ENCODE measurements at places on chromosomes 5 and 9.

DNA sequence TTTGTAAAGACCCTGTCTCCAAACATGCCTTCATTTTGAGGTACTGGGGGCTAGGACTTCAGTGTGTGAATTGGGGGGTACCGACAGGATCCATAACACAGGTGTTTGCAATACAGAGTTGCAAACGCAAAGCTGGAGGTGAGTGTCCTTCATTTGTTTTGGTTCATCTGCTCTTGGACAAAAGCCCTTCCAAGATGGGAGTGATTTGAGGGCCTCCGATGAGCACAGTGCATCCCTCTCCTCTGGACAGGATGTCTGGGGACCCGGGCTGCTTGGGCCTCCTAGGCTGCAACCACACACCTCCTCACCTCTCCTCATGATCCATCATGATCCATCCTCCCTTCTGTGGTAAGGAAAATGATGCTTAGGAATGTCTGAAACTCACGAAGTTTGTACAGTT is 23.8 kb downstream of the FGD3 start:
- DNase-seq: no peak

DNA sequence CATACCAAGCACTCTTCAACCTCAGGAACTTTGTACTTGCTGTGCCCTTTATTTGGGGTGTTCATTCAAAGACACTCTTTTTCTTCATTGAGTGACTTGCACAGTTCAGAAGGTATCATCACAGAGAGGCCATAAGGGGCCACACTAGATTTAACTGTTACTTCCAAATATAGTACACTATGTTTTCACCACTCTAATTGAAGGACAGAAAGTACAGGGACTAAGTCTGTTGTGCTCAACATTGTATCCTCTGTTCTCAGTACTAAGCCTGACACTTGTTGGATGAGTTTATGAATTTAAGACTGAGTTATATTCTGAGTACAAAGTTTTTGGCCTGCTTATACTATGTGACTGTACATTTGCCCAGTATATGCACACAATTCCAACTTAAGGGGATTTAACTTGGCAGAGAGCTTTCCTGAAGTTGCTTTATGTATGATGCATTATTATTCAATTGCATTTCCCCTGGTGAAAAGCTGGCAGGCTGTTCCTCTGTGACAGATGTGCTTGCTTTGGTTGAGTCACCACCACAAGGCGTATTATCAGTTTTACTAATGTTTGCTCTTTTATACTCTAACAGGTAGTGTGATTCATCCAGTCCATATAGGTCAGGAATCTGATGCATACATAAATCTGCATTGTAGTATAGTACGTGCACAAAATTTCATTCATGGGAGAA is 714.8 kb downstream of the TLR4 start:
- DNase-seq: no peak

- DNase-seq: no peak
These were observed 3.2 kb upstream of the MAP3K1 start for GRCh38 chr5:56812110-56812509.

GRCh38 chr9:121232251-121232650 is 30.6 kb upstream of the RAB14 start:
- DNase-seq: no peak

DNA sequence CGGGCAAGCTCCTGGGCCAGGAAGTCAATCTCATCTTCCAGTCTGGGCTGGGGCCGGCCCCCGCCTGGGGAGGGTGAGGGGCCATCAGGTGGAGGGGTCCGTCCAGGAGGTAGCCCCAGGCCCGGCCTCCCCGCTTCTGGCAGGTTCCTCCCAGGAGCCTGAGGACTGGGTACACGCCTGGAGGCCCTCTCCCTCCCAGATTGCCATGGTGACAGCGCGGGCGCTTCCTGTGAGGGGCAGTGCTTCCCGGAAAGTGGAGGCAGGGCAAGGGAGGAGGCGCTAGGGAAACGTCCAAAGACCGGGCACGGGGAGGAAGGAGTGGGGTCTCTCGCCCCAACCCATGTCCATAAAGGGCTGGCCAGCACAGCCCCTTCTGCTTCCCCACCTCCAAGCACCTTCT is 4.9 kb downstream of the NPDC1 start:
- no peak for DNase-seq

DNA sequence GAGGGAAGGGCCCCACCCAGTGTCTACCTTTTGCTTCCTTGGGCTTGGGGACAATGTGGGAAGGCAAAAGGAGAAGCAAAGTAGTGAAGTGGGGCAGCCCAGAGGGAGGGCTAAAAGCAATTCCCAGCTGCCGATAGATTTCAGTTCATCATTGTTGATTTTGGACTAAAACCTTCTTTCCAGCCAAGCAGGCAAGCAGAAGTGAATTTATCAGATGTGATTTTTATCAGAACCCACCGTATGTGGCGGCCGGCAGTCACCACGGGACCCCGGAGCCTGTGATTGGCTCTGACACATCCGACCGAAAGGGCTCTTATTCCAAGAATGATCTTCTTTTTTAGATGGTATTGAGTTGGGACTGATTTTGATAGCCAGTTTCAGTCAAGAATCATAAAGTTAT is 559.9 kb downstream of the PSAT1 start:
- DNase-seq: no peak

- DNase-seq: no peak
These were observed 99.9 kb upstream of the TLE4 start for GRCh38 chr9:79471580-79472543.

- no peak for DNase-seq
These were observed 841.9 kb upstream of the ACO1 start for GRCh38 chr9:31542384-31543055.

- DNase-seq: peak; percentile 12
These were observed 25.8 kb upstream of the HMCN2 start for GRCh38 chr9:130239741-130240241.

DNA sequence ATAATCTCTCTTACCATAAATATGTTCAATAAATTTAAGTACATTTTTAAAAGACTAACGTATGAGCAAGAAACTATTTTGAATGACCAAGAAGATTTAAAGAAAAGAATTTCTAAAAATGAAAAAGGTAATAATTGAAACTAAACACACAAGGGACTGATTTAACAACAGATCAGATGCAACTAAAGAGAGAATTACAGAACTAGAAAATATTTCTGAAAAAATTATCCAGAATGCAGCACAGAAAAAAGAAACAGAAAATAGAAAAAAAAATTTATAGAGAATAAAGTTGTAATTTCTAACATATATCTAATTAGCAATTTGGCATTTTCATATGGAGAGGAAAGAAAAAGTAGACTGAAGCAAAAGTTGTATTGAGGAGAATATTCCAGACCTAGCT is 269.3 kb downstream of the TLE1 start:
- no peak for DNase-seq

GRCh38 chr5:83516377-83516776 is 44.8 kb downstream of the VCAN start:
- DNase-seq: no peak

DNA sequence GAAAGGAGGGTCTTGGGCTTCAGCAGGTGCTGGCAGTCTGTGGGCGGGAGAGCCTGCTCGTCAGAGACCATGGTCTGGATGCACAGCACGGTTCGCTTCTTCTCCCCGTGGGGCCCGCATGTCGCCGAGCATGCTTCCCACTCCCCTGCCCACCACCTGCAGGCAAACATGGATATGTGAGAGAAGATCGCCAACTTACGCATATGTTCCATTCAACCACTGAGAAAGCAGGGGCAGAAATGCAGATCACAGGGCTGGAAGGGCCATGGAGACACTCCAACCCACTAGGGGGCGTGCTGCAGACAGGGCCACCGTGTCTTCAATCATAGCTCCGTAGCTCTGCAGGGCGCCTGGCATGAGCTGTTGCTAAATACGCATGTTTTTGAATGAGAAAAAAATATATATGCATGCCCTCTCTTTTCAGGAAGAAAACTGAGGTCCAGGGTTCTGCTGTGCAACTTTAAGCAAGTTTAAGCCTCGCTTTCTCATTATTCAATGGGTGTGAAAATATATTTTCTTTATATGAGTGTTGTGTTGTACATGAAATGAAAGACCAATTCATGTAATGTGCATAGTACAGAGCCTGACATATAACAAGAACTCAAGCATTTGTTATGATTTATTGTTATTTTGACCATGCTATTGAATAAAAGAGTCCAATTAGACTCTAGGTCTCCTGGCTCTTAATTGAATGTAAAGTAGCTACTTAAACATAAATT is 148.0 kb downstream of the TARS1 start:
- DNase-seq: peak; percentile 1

GRCh38 chr9:129886226-129887174 is 51.2 kb downstream of the USP20 start:
- DNase-seq: no peak

- no peak for DNase-seq
These were observed 48.5 kb upstream of the NAA35 start for GRCh38 chr9:85892401-85892800.

DNA sequence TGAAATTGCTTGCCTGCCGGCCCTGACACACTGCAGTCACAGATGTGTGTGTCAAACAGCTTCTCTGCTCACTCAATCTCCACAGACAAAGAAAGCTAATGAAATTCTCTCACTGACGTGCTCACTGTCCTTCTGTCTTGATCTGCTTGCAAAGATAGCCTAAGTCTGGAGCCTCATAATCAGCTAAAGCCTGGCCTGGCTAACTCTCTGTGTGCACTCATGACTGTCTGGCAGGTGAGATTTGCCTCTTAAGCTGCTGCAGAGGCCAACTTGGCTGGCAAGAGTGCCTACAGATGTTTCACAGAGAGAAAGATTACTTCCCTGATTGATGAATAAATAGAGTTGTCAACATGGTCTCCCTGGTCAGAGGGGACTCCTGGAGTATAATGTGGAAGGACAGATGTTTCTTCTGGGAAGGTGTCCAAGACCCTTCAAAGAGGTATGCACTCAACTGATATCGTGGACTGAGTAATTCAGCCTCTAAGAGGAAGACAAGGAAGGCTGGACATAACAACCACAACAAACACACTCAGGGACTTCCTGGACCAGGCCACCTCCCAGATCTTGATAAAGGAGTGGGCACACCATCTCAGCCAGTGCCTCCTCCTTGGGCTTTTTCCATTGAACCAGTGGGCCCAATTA is 362.0 kb downstream of the SPOCK1 start:
- no peak for DNase-seq

DNA sequence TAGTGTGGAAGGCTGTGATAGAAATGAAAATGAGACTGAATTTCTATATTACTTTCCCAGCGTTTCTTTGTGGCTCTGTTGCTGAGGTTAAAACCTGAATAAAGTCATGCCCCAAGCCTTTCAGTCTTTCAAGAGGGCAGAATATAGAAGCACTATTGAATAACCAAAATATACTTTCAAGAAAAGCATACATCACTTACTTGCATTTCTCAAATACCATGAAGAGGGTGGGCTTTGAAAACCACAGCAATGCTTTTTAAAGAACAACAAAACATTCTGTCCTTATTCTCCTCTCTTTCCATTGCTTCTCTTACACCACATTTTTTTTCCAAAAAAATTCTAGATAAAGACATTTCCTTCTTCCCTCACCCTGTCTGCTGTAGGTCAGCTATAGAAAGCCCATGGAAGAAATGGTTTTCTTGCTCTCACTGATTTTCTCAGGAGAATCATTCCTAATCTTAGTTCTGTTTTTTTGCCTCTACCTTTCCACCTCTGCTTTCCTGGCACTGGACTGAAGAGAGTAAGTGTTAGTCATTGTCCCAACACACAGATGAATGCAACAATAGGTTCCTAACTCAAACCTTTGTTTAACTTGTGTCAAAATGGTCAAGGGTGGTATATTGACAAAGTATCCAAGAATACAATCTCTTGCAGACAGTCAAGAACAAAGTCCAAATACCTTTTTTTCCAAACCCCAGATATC is 51.6 kb downstream of the NUDT12 start:
- DNase-seq: no peak

- no peak for DNase-seq
These were observed 14.6 kb downstream of the URM1 start for GRCh38 chr9:128385496-128386460.

DNA sequence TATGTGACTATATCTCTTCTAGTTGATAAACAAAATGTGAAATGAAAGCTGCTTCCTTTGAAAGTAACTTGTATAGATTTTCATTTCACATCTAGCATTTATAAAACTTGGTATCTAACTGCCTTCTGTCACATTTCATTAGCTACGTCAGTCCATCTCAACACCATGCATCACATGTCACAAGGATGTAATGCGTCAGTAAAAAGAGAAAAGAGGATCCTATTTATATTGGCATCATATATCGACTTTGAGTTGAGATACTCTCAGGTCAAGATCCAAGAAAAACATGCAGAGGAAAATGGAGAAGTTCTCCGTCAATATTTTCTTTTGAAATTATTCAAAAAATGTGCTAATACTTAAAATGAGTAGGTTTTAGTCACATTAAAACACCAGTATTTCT is 1211.2 kb downstream of the EFNA5 start:
- no peak for DNase-seq

GRCh38 chr5:153974131-153974812 is 64.4 kb downstream of the FAM114A2 start:
- no peak for DNase-seq

- no peak for DNase-seq
These were observed 65.5 kb downstream of the RORB start for GRCh38 chr9:74562611-74563010.

GRCh38 chr5:38590838-38591522 is 34.5 kb upstream of the LIFR start:
- no peak for DNase-seq

DNA sequence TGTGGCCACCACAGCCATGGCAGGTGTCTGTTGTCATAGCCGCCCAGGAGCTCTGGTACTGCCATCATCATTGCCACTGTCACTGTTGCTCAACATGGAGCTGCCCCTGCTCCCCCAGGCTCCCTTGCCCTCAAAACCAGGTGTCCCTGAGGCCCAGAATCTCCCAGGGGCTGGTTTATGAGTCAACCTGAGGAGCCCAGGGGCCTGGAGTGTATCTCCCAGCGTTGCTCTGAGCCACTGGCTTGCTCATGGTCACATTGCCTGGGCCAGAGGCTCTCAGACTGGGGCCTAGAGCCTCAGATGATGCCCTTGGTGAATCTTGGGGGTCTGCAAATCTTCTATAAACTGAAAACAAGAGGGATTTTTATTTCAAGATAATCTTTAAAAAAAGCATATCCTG is 24.7 kb upstream of the TBC1D2 start:
- no peak for DNase-seq

GRCh38 chr9:71741926-71742648 is 26.2 kb downstream of the CEMIP2 start:
- DNase-seq: no peak
